ENCODE measurements at places on chromosomes 6 and 20. TPM values are rescaled to one million over a fixed set of nuclear protein-coding genes. Genes with fewer than 3 reads are reported as not detected.

Gene CTAGE9
- not detected for total RNA-seq

Gene MACROD2
- total RNA-seq = 2.7 TPM

Gene ADGRF4
- total RNA-seq = 0.17 TPM

Gene SPINT4
- total RNA-seq = not detected

Gene SYTL3
- total RNA-seq = 5.4 TPM

Gene RARS2
- 16.1 TPM for total RNA-seq

Gene EDN1
- total RNA-seq = 5.4 TPM
